ENCODE measurements at places on chromosomes 11 and 22.

DNA sequence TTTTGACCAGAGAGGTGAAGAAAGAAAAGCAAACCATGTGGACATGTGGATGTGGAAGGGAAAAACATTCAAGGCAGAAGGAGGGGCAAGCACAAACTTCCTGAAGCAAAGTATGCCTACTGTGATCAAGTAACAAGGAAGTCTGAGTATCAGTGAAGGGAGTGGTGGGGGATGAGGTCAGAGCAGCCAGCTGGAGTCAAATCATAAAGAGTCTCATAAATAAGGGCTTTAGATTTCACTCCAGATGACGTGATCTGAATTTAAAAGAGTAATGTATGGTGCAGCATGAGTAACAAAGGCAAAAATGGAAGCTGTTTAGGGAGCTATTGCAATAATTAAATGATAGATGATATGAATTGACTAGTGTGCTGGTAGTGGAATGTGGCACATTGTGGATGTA, 665.4 kb upstream of the CCDC90B start:
- DNase-seq, result no peak

DNA sequence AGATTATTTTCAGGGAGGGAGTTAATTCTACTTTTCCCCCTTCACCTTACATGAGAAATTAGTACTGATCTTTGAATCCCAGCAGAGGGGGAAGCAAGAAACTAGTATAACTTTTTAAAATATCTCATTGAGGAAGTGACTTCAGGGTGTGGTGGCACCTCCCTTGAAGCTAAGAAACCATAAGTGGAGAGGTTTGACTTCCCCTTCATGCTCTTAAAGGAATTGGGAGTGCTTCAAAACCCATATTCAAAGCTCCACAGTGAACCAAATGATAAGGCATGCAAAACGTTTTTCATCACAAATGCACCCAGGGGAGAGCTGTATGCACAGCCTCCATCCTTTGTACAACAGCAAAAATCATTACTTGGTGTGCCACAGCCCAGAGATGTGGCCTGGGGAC, 540 bp downstream of the MS4A14 start:
- DNase-seq, result no peak

DNA sequence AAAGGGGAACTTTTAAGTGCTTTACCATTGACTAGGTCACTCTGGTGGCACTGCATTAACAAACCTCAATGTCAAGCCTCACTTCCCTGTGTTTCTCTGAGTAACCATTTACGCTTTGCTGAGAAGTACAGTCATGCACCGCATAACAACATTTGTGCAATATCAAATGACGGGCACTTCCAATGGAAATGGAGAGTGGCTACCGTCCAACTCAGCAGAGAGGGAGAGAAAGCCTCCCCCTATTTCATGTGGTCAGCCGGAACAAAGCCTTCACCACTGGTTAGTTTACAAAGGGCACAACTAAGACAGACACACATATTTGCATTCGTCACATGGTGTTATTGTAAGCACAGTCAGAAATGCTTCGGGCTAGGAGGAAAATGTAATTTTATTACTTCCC, 117.3 kb downstream of the RASSF10 start:
- no peak for DNase-seq

DNA sequence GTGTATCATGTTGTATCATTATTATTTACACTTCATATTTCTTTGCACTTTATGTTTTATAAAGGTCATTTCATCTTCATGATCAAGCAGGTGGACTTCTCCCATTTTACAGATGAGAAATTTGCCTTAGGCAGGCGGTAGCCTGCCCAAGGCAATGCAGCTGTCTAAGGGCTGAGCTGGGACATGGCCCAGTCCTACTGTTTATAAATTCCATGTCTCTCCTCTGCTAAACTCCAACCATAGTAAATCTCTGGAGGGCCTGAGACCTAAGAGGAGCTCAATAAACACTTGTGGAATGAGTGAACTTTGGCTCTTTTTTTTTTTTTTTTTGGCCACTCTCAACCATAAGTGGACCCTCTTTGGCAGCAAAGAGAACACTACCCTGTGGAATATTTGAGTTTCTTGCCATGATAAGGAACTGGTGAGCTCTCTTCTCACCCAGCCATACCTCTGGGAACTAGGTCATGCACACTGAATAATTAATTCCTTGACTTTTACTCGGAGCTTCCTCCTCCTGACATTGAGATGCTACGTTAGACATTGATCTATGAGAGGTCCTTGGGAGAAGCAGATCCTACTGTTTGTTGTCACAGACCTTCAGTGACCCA, 29.9 kb downstream of the MICAL2 start:
- DNase-seq, result no peak

DNA sequence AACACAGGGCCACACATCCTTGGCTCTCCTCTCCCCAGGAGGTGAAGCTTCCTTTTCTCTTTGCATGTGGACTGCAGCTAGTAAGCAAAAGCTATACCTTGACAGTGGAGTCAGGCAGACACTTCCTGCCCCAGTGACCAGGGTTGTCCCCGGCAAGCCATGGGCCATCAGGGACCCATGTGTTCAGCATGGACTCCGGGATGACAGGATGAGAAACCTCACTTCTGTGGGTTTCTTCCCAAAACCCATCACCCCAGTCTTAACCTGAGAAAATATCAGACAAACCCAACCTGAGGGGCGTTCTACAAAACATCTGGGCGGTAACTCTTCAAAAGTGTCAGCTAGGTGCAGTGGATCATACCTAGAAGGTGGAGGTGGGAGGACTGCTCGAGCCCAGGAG, 40.2 kb downstream of the GNB1L start:
- no peak for DNase-seq

DNA sequence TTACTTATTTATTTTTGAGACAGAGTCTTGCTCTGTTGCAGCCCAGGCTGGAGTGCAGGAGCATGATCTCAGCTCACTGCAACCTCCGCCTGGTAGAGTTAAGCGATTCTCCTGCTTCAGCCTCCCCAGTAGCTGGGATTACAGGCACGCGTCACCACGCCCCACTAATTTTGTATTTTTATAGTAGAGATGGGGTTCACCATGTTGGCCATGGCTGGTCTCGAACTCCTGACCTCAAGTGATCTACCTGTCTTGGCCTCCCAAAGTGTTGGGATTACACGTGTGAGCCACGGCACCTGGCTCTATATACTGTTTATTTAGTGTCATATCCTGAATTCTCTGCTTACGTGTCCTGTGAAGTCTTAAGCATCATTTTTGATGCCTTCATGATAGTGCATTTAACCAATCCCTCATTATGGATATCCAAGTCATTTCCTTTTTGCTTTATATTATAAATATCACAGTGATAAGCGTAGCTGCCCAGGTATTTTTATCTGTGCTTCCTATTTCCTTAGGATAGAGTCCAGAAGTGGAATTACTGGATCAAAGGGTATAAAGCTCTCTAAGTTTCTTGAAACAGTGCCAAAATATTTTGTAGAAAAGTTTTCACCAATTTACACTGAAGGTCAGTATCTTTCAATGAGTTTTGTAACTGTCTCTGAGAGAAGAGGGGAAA, 871 bp upstream of the SIDT2 start:
- DNase-seq, result no peak

- no peak for DNase-seq
Observed at GRCh38 chr11:62242021-62242420, at the start of gene SCGB1D2. TSS of gene SCGB1D2 (plus strand) at chr11:62242239. CDS start at chr11:62242308, 69 bp downstream.

GRCh38 chr11:19539861-19540260, 172.8 kb upstream of the NAV2 start:
- DNase-seq, result no peak

- no peak for DNase-seq
Observed at GRCh38 chr22:32515084-32515483, 40.5 kb downstream of the FBXO7 start.

GRCh38 chr11:63951779-63952536, 13.2 kb downstream of the NAA40 start:
- no peak for DNase-seq

DNA sequence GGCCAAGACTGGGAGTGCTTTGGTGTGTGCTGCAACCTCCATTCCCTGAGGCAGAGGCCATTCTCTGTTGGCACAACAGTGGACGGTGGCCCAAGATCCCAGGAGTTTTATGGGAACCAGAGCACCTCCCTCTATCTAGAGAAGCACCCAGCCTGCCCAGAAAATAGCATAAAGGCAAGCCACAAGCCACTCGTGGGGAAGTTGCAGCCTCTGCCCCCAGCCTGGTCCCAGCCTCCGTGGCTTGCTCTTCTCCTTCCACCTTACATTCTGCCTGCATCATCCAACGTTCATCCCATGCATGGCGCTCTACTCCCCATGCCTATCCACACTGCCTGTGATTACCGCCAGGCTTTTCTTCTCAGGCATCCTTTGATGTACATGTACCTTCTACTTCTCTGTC, 15.8 kb downstream of the IL17RA start:
- DNase-seq, result no peak

DNA sequence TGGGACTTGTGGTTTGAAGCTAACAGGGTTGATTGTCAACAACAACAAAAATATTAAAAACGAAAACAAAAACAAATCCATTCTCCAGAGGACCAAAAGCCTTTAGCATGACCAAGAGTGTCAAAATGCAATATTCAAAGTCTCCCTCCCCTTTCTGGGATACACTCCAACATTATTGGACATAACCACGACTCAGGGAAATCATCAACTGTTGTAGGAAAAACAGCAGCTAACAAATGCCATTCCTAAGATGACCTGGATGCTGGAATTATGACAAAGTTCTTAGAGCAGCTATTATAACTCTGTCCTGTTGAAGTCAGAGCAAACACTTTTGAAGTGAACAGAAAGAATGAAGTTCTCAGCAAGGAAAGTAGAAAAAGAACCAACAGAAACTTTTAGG, 143.0 kb downstream of the TMEM135 start:
- no peak for DNase-seq

DNA sequence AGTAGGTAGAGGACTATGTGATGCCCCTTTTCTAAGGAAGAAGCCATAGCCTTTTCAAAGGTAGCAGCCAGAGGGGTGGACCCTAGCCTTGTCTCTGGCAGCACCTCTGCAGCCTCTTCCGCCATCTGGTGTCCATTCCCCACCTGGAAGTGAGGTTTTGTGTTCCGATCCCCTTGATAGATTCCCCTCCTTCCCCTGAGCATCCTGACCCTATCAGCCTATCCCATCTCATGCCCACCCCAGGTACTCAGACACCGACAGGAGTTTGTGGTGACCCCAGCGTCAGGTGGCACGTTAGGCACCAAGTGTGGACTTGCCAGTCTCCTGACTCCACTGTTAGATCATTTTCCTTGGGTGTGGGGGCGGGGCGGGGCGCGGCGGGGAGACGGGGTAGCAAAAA, 398 bp upstream of the FAM89B start:
- DNase-seq, result no peak

GRCh38 chr11:125344846-125345420, 151.1 kb downstream of the FEZ1 start:
- DNase-seq, result no peak

DNA sequence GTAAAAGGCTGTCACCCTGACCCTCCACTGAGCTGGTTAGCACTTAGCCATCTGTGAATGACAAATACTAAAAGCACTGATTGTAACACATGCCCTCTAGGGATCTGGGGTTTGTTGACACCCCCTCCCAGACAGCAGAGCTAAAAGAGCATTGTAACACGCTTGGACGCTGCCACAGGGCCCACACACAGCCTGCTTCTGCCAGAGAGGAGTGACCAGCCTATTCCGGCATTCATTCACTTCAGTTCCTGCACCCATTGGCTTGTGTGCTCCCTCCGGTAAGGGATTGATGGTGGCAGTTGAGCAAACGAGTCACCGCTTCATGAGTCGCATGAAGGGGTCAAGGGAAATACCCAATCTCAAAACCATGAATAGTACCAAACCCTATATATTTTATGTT, 15.8 kb downstream of the OR10D3 start:
- no peak for DNase-seq

DNA sequence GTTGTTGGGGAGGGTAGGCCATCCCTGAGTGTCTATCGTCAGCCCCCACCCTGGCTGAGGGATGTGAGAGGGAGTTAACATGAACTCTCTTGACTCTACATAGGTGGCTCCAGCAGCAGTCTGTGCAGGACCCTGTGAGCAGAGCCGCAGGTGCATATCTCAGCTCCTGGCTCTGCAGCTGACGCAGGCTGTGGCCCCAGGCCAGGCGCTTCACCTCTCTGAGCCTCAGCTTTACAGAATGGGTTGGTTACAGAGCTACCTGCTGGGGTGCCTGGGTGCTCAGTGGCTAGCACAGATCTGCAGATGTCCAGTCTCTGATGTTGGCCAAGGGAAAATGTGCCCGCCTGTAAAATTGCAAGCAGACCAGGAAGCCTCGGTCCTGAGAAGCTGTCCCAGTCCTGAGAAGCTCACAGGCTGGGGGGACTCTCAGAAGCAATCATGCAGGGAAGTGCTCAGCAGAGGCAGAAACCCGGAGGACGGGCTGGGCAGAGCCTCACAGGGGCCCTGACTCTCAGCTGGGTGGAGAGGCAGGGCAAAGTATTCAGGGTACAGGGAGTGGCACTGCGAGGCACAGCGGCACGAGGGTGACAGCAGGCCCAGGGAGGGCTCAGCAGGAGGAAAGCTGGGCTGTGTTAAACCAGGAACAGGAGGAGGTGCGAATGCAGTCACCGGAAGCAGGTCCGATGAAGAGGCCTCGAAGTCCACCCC, 15.9 kb upstream of the LRP5 start:
- DNase-seq, result no peak

DNA sequence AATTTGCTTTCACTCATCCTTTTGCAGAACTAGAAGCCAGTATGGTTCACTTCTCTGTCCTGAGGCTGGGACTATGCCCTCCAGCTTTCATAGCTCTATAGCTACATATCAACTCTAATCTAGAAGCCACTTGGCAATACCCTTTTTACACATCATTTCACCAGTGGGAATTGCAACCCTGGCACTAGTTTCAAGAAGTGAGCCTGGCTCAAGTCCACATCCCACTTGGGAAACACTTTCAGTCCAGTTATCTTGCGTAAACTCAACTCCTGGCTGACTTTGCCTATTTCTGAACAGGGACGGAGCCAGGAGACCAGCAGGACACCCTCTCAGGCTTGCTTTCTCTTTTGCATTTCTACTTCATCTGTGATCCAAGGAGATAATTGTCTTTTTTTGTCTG, 19.9 kb upstream of the FAT3 start:
- DNase-seq, result no peak

GRCh38 chr11:110295086-110295485, 1.3 kb downstream of the RDX start:
- DNase-seq, result no peak

DNA sequence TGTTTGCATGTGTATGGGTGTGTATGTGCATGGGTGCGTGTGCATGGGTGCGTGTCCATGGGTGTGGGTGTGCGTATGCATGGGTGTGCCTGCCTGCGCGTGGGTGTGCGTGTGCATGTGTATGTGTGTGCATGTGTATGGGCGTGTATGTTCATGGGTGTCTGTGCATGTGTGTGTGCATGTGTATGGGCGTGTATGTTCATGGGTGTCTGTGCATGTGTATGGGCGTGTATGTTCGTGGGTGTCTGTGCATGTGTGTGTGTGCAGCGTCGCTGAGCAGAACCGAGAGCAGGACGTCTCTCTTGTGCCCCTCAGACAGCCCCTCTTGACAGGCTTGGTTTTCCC, 13.9 kb downstream of the IL17REL start:
- no peak for DNase-seq

- DNase-seq, result no peak
Observed at GRCh38 chr22:31119026-31119717, 3.6 kb upstream of the INPP5J start.

DNA sequence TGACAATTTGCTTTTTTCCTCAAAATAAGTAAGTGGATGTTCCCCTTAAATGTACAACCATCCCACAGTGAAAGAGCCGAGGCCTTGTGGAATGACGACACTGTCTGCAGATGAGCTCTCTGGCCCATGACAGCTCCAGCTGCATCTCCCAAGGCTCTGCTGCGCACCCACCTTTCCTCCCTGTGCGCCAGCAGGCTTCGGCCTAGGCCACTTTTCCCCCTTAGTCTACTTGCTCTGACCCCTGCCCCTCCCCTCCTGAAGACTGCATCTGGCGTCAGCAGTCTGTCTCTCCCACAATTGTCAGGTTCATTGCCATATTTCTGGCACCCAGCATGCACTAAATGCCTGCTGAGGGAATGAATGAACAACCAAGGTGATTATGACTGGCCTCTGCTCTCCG, 2.0 kb downstream of the TOP3B start:
- no peak for DNase-seq

Data from activated CD8-positive, alpha-beta memory T cell treated with anti-CD3 and anti-CD28 coated beads for 4 hours (primary cell).